ENCODE measurements at places on chromosomes 3 and 15. TPM values are rescaled to one million over a fixed set of nuclear protein-coding genes. Genes with fewer than 3 reads are reported as not detected.

DNA sequence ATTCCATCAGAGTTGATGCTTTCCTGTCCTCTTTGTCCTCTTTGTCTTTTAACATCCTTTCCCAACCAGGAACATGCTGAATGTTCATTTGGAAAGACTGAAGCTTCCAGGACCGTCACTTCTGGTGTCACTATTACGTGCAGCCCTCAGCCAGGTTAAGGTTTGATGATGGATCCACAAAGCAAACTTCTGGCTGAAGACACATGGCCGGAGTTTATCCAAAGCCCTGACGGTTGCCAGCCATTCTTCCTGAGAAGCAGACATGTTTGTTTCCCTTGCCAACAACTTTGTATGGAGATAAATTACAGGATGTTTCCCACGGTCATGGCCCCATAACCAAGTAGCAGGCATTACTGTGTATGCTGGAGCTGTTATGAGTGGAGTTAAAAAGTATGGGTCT, 236.9 kb downstream of the THSD4 start:
- no peak for DNase-seq

- no peak for DNase-seq
These were observed 34.4 kb downstream of the RAF1 start for GRCh38 chr3:12629560-12629959.

DNA sequence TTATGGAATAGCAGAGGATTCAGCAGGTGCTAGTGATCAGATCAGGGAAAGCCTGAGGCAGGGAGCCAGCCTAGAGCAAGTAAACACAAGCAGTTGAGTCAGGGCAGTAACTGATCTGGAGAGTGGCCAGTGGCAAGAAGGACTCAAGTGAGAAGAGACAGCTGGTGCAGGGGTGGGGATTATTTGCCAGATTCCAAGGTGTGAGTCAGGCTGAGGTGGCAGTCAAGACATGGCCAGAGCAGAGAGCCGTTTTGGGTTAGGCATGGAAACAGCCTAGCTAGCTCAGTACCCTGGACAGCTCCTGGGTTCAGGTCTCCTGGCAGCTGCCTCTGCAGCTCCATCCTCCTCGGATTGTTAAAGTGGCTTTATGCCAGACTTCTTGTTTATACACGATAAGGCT, 281.9 kb upstream of the ONECUT1 start:
- DNase-seq = peak; percentile 62

DNA sequence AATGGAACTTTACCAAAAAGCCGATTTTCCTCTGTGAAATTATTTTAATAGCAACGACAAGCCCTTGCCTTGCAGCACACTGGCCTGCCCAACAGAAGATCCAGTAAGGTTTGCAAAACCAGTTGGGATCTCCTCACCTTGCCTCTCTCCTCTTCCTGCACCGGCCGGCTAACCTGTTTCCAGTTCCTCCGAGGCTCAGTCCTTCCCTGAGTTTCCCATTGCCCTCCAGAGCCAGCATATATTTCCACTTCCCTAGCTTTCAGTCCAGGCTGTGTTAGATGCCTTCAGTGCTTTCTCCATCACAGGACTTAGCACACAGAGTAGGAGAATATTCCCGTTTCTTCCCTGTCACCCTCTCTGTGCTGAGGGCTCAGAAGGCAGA, 60.3 kb downstream of the NOX5 start:
- peak; percentile 36 for DNase-seq

GRCh38 chr3:161500068-161500796, 3.6 kb downstream of the OTOL1 start:
- no peak for DNase-seq

DNA sequence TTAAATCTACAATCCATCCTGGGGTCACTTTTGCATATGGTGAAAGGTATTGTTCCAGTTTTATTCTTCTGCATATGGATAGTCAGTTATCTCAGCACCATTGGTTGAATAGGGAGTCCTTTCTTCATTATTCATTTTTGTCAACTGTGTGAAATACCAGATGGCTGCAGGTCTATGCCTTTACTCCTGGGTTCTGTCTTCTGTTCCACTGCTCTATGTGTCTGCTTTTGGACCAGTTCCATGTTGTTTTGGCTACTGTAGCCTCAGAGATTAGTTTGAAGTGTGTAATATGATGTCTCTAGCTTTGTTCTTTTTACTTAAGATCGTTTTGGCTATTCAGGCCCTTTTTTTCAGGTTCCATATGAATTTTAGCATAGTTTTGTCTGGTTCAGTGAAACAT, 795.8 kb downstream of the OTOL1 start:
- no peak for DNase-seq

- DNase-seq = no peak
These were observed 309.1 kb upstream of the TLE3 start for GRCh38 chr15:70406617-70407335.

DNA sequence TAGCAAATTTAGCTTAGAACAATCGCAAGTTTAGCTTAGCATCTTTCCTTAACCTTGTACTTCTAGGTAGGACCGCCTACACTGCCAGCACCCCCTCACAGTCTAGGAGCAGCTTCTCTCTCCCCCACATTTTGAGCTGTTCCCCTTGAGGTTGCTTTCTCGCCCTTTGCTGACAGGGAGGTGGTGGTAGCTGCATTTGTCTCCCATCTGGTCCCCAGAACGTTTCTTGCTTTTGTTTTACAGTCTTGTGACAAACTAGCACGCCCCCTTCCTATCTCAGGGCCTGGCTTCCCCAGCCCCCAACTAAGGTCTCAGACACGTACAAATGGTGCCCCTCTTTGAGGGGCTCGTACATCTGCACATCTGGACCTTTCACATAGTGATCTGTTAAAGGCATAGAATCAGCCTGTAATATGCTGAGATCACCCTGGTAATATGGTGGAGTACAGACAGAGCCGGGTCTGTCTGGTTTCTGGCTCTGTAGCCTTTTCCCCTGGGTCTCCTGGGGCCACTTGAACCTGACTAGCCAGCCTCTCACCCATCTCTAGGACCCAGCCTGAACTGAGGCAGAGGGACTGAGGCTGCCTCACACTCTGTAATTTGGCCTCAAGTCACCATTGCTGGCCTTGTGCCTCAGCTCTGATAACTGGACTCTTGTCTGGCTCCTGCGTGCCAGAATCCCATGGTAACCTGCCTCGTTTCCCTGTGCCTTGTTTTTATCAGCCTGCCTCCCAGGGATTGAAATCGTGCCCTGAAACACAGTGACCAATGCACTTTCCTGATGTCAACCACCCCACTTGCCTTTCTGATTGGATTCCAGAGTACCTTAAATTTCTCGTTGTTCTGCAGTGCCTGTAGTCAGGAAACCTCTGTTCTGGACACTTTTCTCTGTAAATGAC, 27.7 kb downstream of the CRTC3 start:
- peak; percentile 81 for DNase-seq

GRCh38 chr3:195823999-195824398, 12.3 kb upstream of the MUC4 start:
- no peak for DNase-seq

DNA sequence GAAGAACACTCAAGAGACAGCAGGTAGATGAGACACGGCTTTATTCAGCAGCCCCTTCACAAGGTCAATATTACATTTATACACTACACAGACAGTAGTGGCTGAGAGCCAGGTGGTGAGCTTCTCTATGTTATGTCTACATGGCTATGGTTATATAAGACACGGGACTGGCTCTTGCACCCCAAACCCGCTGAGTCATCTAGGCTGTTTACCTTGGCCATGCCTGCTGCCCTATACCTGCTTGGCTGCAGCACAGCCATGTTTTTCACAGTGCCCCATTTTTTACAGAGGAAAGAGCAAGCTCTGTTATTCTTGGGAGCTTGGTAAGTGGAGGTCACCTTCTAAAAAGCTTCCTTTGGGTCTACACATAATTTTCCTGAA, 231.6 kb downstream of the IGSF11 start:
- no peak for DNase-seq

IQCF5 gene
- polyA plus RNA-seq = not detected

TCTA gene
- polyA plus RNA-seq = 20.8 TPM

ZNF501 gene
- polyA plus RNA-seq = 15.2 TPM

CAND2 gene
- 4.3 TPM for polyA plus RNA-seq

TRANK1 gene
- 29.5 TPM for polyA plus RNA-seq

ECE2 gene
- not detected for polyA plus RNA-seq

TIMP4 gene
- polyA plus RNA-seq = 0.26 TPM
